SW 1271 (cell line): ENCODE measurements at places on chromosomes 4 and X.

GRCh38 chr4:48081196-48081595, 52.9 kb downstream of the TXK start:
- DNase-seq = peak; percentile 56

GRCh38 chr4:3362431-3363287, 69.8 kb downstream of the RGS12 start:
- DNase-seq = no peak

- no peak for DNase-seq
Measured at GRCh38 chr4:93834249-93835066, 5.9 kb downstream of the ATOH1 start.

GRCh38 chr4:110617075-110617640, 5.7 kb downstream of the PITX2 start:
- DNase-seq = no peak
